ENCODE measurements at places on chromosomes 13 and 19.

GRCh38 chr19:47296036-47296435 is 13.6 kb upstream of the C5AR1 start:
- DNase-seq = peak; percentile 86

- DNase-seq = no peak
These were observed 40.1 kb downstream of the SERTM1 start for GRCh38 chr13:36713887-36714286.

DNA sequence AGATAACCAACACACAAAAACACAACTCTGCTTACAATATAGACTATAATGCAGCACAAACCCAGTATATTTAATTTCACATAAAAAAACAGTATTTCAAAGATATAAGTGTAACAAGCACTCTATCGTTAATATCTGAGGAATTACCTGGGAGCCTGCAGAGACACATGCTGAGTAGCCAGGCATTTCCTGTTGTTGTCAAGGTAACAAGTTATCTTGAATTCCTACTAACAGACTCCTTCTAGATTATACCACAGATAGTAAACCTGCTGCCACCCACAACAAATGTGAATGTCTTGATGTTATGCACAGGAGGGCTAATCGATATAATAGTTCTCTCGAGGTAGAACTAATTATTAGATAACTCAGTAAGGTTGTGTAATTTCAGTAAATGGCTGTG is 826.0 kb upstream of the PRR20A start:
- DNase-seq = no peak

DNA sequence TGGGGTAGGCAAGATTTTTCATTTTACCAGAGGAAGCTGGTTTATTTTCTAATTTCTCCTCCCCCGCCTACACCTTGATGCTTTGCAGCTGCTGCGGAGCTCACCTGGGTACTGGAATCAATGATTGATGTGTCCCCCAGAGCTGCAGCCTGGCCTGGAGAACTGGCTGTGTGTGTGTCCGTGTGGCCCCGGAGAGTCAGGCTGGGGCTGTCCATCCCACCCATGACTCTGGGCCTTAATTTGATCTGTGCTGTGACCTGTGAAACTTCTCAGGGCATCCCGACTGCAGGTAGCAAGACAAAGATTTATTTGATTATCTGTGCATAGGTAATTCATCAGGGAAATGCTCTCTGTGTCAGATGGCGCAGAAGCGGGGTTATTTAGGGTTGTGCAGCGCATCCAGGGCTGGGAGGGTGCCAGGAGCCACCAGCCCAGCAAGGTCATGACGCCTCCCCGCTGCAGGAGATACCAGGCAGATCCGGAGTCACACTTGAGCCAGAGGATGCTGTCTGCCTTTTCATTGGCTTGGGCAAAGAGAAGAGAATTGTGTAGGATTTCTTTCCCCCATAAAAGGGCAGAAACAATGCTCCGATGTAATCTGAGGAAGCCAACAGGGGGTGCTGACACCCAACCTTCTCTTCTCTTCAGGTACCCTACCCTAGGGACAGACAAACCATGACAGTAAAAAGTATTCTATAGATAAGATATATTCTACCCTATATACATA is 346.6 kb downstream of the TSHZ3 start:
- DNase-seq = no peak

GRCh38 chr19:48419158-48419920 is 25.9 kb downstream of the GRIN2D start:
- DNase-seq = peak; percentile 85

- DNase-seq = no peak
These were observed 42.5 kb downstream of the ABCC4 start for GRCh38 chr13:95258619-95259194.
